Psoas muscle (tissue), 8 donors: ENCODE measurements at places on chromosomes 5 and 9. TPM values are rescaled to one million over a fixed set of nuclear protein-coding genes. Genes with fewer than 3 reads are reported as not detected.

SLC6A19 gene
- polyA plus RNA-seq = 0.08 TPM

S100Z gene
- polyA plus RNA-seq = 0.09 TPM

POLR3G gene
- 4.9 TPM for polyA plus RNA-seq

CDH18 gene
- polyA plus RNA-seq = not detected

HRH2 gene
- 0.18 TPM for polyA plus RNA-seq

SAXO1 gene
- 0.38 TPM for polyA plus RNA-seq

CCDC192 gene
- polyA plus RNA-seq = not detected

FRRS1L gene
- 0.01 TPM for polyA plus RNA-seq

TARS1 gene
- polyA plus RNA-seq = 152 TPM

OR1Q1 gene
- polyA plus RNA-seq = not detected

PCDHGA7 gene
- polyA plus RNA-seq = 0.35 TPM

PAEP gene
- polyA plus RNA-seq = not detected

EGFL7 gene
- polyA plus RNA-seq = 73.4 TPM

BTF3 gene
- 727 TPM for polyA plus RNA-seq
